Activated naive CD4-positive, alpha-beta T cell (primary cell): ENCODE measurements at places on chromosomes 6 and 20.

DNA sequence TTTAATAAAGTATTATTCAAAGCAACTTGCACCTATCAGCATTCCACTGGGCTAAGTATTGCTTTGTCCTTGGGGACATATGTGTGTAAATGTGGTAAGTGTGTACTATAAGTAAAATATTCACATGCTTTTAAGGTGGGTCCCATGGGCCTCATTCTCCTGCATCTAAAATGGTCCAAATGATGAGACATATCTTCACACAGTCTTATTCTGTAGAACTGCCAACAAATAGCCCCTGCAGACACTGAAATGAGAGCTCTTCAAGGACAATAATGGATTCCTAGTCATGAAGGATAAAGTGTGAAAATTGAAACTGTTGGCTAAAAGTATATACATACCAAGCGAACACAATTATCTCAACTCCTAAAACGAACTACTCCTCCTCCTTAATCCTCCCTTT lies 81.8 kb downstream of the SMLR1 start:
- DNase-seq: no peak

GRCh38 chr20:52294106-52294628 lies 102.6 kb upstream of the ZFP64 start:
- DNase-seq: no peak

- no peak for DNase-seq
These were observed 215.0 kb upstream of the MARCKS start for GRCh38 chr6:113642001-113642713.

- DNase-seq: no peak
These were observed 32.4 kb upstream of the SNX9 start for GRCh38 chr6:157790548-157791160.

DNA sequence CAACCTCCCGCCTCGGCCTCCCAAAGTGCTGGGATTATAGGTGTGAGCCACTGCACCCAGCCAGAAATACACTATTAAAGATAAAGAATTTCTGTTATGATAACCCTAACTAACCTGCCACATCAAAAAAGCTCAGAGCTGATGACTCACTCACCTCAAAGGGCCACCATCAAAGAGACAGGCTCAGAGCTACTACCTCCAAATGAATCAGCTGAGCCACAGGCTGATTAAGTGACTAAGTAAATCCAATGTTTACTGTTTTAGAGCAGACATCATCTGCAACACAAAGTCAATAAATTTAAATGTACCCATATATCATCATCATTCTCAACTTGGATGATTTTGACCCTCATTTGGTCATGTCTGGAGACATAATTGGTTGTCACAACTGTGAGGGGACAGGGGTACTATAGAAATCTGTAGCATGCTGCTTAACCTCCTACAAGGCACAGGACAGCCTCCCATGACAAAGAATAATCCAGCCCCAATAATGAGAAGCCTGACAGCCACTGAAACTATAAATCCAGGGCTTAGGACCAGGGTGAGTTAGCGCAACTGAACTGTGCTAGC lies 106.5 kb downstream of the ATP9A start:
- no peak for DNase-seq

DNA sequence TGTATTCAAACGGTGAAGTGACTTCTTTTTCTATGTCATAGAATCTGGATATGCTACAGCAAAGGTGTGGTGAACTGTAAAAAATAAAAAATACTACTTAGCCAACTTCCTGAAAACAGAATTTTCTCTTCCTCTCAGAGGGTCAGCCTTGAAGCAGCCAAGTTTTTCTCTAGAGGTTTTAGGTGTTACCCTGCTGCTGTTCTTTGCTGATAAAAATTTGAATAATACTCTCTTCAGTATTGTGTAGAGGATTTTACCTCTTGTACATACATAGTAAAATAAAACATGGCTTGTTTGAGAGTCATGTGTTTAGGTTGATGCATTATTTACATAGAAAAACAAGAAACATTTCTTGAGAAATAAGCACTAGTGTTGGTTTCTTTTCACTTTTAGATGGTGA lies 458.4 kb downstream of the TBC1D32 start:
- no peak for DNase-seq

GRCh38 chr20:4791121-4791520 lies 69.4 kb downstream of the PRND start:
- DNase-seq: no peak

DNA sequence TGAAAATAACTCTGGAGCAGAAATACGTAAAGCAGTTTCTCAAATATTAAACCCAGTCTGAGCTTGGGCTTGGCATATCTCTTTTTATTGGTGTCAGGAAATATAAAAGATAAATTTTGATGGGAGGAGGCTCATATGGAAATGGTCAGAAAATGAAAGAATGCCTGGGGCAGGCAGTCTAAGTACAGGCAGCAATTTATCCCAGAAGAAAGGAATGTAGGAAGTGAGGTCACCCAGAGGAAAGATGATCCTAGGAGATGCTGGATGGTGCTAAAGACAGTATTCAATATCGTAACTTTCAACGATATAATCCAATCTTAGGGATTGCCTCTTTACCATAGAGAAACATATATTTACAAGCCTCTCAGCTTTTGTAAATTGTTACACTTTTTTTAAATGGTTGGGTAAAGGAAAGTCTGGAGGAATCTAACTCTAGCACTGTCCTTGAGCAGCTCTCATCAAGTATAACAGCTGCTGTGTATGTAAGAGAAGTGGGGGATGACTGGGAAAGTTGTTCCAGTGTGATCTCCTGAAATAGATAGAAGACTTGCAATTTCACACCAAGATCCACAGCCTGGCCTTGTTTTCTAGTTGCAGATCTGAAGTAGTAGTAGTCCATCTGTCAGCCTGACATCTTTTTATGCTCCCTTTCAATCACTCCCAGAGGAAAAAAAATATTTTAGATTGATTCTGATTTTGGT lies 256.9 kb upstream of the SASH1 start:
- DNase-seq: no peak

DNA sequence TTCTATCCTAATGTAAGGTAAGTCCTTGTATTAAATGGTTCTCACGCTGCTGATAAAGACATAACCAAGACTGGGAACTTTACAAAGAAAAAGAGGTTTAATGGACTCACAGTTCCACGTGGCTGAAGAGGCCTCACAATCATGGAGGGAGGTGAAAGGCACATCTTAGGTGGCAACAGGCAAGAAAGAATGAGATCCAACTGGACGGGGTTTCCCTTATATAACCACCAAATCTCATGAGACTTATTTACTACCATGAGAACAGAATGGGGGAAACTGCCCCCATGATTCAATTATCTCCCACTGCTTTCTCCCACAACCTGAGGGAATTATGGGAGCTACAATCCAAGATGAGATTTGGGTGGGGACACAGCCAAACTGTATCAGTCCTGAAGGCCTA lies 136.6 kb downstream of the HTR1B start:
- no peak for DNase-seq

DNA sequence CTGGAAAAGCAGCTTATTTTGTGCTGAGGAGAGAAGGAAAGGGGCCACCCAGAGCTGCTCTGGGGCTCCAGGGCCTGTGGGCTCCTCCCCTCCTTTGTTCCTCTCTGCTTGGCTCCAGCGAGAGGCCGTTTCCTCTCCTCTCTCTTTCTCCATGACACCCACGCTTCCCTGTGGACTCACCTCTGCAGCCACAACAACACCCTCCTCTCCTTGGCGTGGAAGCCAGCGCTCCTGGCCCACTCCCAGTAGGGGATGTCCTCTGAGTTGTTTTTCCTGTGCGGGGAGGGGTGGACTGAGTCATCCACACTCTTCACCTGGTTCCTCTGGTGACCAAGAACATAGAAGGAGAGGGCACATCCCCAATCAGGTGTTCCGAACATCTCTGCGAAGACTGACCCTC lies 4.9 kb upstream of the CDSN start:
- DNase-seq: no peak

- peak; percentile 11 for DNase-seq
These were observed 101.3 kb upstream of the MLN start for GRCh38 chr6:33905071-33905609.

- DNase-seq: no peak
These were observed 172.9 kb upstream of the SASH1 start for GRCh38 chr6:148169706-148170105.

GRCh38 chr6:131197716-131198115 lies 62.4 kb downstream of the AKAP7 start:
- DNase-seq: no peak

DNA sequence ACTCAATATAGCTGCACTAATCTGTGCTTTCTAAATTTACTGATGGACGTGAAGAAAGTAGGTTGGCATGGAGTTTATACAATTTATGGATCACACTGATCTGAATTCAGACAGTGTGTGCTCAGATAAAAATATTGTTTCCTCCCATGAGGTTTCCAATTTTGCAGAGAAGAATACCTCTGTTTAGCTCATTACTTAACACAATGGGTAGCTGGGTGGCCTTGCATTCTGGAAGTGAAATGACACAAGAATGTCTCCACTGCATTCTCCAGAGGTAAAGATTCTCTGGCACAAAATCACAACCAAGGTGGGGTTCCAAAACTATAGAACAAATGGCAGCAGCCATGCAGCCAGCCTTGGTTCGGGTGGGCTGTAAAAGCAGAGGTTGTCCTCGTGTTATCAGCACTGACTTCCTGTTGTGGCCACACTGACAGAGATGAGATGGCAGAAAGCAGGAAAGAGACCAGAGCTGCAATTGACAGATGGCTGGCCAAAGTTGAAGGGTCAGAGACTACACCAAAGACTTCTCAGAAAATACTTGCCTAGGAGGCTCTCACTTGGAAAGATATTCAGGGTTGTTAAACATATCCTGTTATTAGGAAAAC lies 50.2 kb downstream of the HDAC2 start:
- DNase-seq: no peak

GRCh38 chr6:123550052-123550617 lies 86.6 kb downstream of the TRDN start:
- no peak for DNase-seq

DNA sequence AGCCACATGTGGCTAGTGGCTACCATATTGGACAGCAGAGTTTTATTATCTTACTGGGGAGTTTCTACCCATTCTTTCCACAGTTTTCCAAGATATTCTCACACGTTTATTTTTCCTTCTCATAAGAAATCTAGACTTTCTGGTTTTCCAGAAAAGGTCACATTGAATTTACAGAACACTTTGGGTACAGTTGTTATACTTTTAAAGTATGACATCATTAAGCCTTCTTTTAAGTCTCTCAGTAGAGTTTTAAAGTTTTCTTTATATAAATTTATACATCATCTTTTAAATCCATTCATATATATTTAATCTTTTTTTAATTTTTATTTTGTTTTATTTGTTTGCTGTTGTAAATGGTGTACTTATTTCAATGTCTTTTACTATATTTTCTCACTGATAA lies 200.3 kb upstream of the QKI start:
- no peak for DNase-seq

- no peak for DNase-seq
These were observed 74.0 kb downstream of the ZBTB2 start for GRCh38 chr6:151317103-151317994.

DNA sequence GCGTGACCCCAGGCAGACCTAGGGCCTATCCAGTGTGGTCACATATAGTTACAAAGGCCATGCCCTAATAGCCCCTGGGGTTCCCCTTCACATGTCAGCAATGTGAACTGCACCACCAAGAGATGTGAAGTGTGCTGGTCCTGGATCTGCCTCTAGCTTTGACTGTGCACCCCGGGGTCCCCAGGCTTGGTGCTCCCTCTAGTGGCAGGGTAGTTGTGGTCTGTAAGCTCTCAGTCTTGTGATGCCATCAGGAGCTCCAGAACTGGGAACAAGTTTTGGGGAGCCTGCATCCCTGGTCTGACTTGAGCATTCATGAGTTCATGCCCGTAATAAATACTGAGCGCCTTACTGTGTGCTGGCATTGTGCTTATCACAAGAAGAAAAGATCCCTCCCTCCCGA lies 143.4 kb downstream of the DHX35 start:
- DNase-seq: no peak

GRCh38 chr6:84842525-84843166 lies 78.2 kb upstream of the TBX18 start:
- DNase-seq: no peak

DNA sequence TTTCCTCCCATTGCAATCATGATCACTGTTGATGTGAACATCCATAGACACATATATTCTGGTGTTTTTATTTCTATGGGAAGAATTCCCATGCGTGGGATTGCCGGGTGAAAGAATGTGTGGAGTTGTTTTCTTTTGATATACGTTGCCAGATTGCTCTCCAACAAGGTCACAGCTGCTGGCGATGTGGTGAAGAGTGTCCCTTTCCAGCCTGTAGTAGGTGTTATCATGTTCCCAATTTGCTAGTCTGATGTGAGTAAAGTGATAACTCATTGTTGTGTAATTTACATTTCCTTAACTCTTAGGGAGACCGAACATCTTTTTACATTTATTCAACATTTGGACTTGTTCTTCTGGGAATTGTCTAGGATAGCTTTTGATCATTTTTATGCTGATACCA lies 14.5 kb upstream of the ELMO2 start:
- no peak for DNase-seq

GRCh38 chr20:38191654-38192053 lies 26.6 kb upstream of the TGM2 start:
- DNase-seq: no peak

- DNase-seq: no peak
These were observed 3.7 kb upstream of the ARMH2 start for GRCh38 chr6:24802271-24803059.

DNA sequence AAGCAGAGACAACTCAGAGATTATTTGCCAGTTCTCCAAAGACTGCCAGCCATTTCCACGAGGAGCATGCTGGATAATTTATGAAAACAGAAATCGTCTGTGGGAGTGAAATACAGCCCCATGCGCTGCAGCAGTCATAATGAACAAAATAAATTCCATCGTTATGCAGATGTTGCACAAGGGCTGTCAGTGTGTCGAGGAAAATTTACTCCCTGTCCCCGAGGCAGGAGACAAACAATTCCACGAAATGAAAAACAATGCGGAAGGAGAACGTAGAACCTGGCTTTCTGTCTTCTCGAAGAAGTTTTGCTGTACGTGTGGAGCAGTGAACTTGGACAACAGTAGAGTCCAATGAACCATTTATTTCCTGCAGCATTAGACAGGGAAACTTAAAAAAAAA lies 399.4 kb downstream of the CD83 start:
- DNase-seq: no peak

DNA sequence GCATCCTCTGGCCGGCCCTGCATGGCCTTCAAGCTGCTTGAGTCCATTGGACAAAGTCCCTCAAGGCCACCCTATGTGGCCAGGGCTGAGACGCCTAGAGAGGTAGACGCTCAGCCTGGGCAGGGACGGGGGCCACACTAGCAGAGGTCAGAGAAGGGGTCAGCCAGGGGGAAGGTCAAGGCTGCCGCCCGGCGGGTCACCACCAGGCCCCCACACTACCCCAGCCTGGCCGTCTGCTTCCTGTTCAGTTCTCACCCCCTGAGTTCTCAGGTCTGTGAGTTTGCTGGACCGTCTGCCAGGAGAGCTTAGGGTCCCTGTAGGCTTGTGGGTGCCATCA lies 37.3 kb downstream of the NTSR1 start:
- no peak for DNase-seq

DNA sequence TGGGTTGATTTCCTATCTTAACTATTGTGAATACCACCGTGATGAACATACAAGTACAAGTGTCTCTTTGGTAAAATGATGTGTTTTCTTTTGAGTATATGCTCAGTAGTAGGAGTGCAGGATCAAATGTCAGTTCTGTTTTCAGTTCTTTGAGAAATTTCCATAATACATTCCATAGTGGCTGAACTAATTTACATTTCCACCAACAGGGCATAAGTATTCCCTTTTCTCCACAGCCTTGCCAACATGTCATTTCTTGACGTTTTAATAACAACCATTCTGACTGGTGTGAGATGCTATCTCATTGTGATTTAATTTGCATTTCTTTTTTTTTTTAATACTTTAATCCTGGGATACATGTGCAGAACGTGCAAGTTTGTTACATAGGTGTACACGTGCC lies 268.8 kb downstream of the CENPW start:
- no peak for DNase-seq

- DNase-seq: no peak
These were observed 866 bp upstream of the BTN3A3 start for GRCh38 chr6:26439151-26440125.
